Activated naive CD4-positive, alpha-beta T cell treated with anti-CD3 and anti-CD28 coated beads for 36 hours (primary cell): ENCODE measurements at places on chromosomes 16 and 17. TPM values are rescaled to one million over a fixed set of nuclear protein-coding genes. Genes with fewer than 3 reads are reported as not detected.

EXOC3L1 gene
- total RNA-seq, result not detected

TEX19 gene
- total RNA-seq, result not detected

SLC5A10 gene
- not detected for total RNA-seq

ABCA8 gene
- not detected for total RNA-seq

SPNS3 gene
- 17.7 TPM for total RNA-seq

DNA sequence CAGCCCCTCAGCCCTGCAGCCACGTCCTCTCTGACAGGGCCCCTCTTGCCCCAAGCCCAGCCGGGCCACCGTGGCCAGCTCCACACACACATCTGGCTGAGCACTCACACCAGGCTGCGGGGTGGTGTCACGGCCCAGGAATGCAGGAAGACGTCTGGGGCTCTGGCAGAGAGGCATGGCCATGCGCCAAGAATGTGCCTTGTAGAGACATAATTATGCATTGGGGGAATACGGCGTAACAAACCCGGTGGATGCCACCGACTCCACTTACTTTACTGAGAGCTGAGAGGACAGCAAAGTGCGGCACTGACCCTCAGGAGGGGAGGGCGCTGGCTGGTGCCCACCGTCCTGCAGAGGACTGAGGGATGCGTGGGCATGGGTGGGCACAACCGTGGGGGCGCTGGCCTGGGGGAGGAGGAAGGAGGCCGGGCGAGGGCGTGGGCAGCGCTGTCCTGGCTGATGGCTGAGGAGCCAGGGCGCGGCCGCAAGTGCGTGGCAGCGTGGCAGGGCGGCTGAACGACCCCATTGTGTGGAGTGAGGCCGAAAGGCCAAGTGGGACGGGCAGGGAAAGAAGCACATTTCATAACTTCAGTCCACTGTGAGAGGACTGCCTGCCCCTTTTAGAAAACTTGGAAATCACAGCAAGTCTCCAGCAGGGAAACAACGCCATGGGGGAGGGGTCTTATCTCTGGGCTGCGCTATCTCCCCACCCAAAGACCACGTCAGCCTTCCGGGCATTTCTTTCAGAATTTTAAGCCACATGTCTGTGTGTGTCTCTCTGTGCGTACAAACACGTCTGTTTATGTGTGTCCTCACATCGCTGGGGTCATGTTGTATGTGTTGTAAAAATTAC lies 30.6 kb downstream of the METRNL start:
- no peak for DNase-seq

- peak; percentile 86 for DNase-seq
Measured at GRCh38 chr17:7579001-7579833, at the start of gene CD68. TSS of gene CD68 (plus strand) at chr17:7579638. CDS start at chr17:7579678, 40 bp downstream.

- DNase-seq, result peak; percentile 89
Measured at GRCh38 chr17:82300707-82301270, 16.6 kb downstream of the CD7 start.

- peak; percentile 53 for DNase-seq
Measured at GRCh38 chr17:76710863-76711611, at the start of gene MXRA7. TSS of gene MXRA7 (minus strand) at chr17:76710965. CDS start at chr17:76710946, 19 bp downstream.
